ENCODE measurements at places on chromosomes 4 and X. TPM values are rescaled to one million over a fixed set of nuclear protein-coding genes. Genes with fewer than 3 reads are reported as not detected.

GRCh38 chrX:21735038-21735767 lies 22.7 kb downstream of the SMPX start:
- no peak overlapping the region for H3K27ac ChIP-seq
- no peaks in the 10 kb centered on the region for H3K36me3 ChIP-seq
- H3K4me3 ChIP-seq, result no peak overlapping the region
- peaks cover 19% of the 10 kb centered on the region for H3K27me3 ChIP-seq
- H3K4me1 ChIP-seq, result no peaks in the 10 kb centered on the region
- no peak for DNase-seq

DNA sequence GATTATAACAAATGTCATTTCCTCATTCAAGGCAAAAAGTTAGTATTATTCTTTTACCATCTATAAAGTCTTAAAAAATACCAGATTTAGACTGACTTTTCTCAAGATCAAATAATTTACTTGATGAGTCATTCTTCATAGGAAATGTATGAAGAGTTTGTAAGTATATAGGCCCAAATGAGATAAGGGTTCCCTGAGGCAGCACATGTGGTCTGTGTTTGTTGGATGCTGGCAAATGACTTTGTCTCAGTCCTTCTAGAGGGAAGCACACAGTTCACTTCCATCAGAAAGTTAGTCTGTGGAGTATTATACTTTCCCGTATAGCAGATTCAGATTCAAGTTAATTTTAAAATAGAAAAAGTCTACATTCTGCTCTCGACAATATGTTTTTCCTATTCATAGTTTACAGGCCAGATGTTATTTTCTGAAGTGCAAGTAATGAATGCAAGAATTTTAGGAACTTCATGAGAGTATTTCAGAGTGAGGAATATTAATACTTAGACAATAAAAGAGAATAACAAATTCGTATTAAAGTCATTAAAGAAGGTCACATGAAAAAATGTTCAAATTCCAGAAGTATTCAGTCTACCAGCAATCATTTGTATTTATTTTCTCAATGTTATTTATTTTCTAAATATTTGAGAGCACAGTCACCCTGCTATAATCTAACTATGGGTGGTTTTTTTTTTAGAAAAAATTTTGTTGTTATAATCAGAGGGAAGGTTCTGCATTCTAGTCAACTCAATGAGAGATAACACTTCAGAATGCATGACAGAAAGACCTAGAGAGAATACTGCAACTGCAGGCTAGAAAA lies 601.8 kb upstream of the ZFP42 start:
- H3K36me3 ChIP-seq, result no peaks in the 10 kb centered on the region
- H3K4me3 ChIP-seq, result no peak overlapping the region
- H3K4me1 ChIP-seq, result no peaks in the 10 kb centered on the region

Gene CT47B1
- not detected for polyA plus RNA-seq

- H3K4me1 ChIP-seq, result no peaks in the 10 kb centered on the region
- no peaks in the 10 kb centered on the region for H3K27me3 ChIP-seq
- no peak overlapping the region for H3K27ac ChIP-seq
- DNase-seq, result no peak
These were observed 53.4 kb upstream of the STX18 start for GRCh38 chr4:4595252-4595651.

Gene BCLAF3
- 2.4 TPM for polyA plus RNA-seq

Gene PPARGC1A
- polyA plus RNA-seq, result 3.2 TPM

Gene CNKSR2
- polyA plus RNA-seq, result 1.1 TPM

DNA sequence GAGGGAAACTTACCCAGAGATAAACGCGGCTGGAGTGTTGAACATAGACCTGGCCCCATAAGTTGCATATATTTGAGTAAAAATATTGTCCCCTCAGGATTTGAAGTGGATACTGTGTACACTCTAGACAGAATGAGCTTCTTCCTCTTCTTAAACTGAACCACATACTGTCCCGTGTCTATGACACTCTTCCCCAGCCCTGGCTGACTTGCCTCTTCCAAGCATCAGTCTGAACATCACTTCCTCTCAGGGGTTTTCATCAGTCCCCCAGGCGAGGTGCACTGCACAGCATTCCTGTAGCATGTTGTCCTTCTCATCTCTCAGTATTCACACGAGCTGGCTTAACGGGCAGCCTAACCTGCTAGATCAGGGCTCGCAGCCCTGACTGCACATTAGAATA lies 80.5 kb upstream of the TMEM150C start:
- H3K27ac ChIP-seq, result no peak overlapping the region
- H3K36me3 ChIP-seq, result no peaks in the 10 kb centered on the region
- H3K4me3 ChIP-seq, result no peak overlapping the region
- no peaks in the 10 kb centered on the region for H3K27me3 ChIP-seq

DNA sequence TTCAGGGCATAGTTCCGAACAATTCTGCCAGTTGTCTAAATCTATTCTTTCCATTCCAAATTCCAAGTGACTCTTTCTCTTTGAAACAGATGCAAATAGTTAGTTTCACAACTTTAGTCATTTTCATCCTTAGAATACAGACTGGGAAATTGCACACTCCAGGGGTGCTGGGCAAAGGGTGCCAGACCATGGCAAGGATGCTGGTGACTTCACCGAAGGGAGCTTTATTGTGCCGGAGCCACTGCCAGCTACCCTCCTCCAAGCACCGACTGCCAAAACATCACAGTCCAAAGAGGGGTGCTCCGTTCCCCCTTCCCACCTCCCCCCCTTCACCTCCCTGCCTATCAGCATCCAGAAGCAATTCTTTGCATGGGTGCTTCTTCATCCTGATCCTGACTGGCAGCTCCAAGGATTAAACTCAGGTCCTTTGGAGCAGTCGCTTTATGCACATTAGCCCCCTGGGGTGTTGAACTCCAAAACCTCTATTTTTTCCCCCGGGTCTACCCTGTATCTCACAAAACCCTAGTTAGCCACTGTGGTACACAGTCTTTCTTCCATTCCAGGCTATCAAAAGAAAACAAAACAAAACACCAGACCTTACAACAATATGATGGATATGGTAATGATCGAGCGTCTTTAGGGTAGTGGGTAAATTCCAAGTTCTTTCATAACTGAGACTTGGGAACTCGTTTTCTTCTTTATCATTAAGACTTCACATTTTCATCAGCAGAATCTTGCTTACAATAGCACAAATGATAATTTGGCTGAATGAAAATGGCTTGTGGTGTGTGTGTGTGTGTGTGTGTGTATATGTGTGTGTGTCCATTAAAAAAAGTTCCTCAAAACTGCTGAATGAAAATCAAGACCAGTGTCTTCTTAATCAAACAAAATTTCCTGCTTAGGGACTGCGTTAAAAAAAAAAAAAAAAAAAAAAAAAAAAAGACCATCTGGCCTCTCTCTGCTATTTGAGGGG lies 28.7 kb downstream of the MID1 start:
- no peaks in the 10 kb centered on the region for H3K36me3 ChIP-seq
- H3K4me1 ChIP-seq, result no peaks in the 10 kb centered on the region
- DNase-seq, result no peak
- H3K4me3 ChIP-seq, result no peak overlapping the region
- no peaks in the 10 kb centered on the region for H3K27me3 ChIP-seq
- no peak overlapping the region for H3K27ac ChIP-seq

- H3K36me3 ChIP-seq, result no peaks in the 10 kb centered on the region
- no peaks in the 10 kb centered on the region for H3K4me1 ChIP-seq
- no peak overlapping the region for H3K4me3 ChIP-seq
- H3K27ac ChIP-seq, result no peak overlapping the region
- no peaks in the 10 kb centered on the region for H3K27me3 ChIP-seq
- no peak for DNase-seq
These were observed 27.7 kb downstream of the PAK3 start for GRCh38 chrX:111123606-111124179.

- H3K4me1 ChIP-seq, result no peaks in the 10 kb centered on the region
- H3K27me3 ChIP-seq, result no peaks in the 10 kb centered on the region
These were observed 243.9 kb upstream of the VCX3A start for GRCh38 chrX:6778544-6779503.

DNA sequence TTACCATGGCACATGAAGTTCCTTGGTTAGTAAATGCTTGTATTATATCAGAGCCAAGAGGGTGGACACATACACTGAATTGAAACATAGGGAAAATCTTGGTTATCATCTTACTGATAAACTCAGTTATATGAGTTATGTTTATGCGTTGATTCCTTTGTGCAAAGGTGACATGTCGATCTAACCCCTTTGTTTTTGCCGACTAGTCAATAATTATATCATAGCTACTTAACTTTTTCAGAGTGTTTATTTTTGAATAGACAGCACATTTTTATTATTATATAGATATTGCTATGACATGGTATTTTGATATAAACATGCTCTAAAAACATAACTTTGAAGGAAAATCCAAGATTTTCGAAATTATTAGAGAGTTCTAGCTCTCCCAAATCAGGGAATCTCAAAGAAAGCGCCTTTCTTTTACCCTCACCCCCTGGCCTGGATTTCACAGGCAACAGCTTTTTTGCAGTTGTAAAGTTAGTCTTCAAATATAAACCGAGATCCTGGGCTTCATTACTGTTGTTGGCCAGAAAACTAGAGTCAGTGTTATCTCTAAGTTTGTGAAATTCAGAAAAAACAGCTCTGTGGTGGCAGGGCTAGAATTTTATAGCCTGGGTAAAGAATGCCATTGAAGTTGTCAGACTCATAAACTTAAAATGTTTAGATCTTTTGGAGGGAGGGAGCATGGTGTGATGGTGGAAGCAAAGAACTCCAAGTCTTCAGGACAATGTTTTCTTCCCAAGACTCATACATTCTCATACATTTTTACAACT lies 45.8 kb upstream of the PITX2 start:
- H3K4me1 ChIP-seq, result no peaks in the 10 kb centered on the region
- no peaks in the 10 kb centered on the region for H3K36me3 ChIP-seq
- no peaks in the 10 kb centered on the region for H3K27me3 ChIP-seq
- no peak overlapping the region for H3K4me3 ChIP-seq

DNA sequence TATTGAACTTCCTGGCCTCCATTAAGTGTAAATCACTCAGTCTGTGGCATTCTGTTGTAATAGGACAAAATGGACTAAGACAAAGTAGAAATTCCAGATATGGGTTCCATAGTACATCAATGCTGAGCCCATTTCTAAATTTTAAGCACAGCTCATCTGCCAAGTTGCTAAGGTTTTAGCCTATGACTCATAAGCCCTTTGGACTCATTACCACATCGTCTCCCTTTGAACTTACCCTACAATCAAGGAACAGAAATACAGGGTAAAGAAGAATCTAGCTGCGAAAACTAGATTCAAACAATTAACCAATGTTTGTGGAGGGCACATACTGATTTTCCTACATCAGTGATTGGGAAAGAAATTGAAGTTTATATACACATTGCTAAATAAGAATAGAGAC lies 31.8 kb downstream of the NAA11 start:
- no peaks in the 10 kb centered on the region for H3K27me3 ChIP-seq
- H3K27ac ChIP-seq, result no peak overlapping the region
- H3K4me3 ChIP-seq, result no peak overlapping the region
- no peaks in the 10 kb centered on the region for H3K4me1 ChIP-seq
- H3K36me3 ChIP-seq, result no peaks in the 10 kb centered on the region
- DNase-seq, result no peak

- H3K27ac ChIP-seq, result peak overlapping the region; percentile 60
- H3K4me1 ChIP-seq, result no peaks in the 10 kb centered on the region
- no peak overlapping the region for H3K4me3 ChIP-seq
- DNase-seq, result no peak
These were observed 492.1 kb downstream of the IL15 start for GRCh38 chr4:142128529-142128928.

Gene SEPTIN6
- polyA plus RNA-seq, result 8.2 TPM
